ENCODE measurements at places on chromosomes 1 and 21.

GRCh38 chr1:88052167-88052566 lies 631.9 kb upstream of the PKN2 start:
- no peaks in the 10 kb centered on the region for H3K4me1 ChIP-seq
- no peak for DNase-seq
- no peaks in the 10 kb centered on the region for H3K27me3 ChIP-seq
- no peak overlapping the region for H3K27ac ChIP-seq
- H3K36me3 ChIP-seq, result no peaks in the 10 kb centered on the region
- H3K4me3 ChIP-seq, result no peak overlapping the region

DNA sequence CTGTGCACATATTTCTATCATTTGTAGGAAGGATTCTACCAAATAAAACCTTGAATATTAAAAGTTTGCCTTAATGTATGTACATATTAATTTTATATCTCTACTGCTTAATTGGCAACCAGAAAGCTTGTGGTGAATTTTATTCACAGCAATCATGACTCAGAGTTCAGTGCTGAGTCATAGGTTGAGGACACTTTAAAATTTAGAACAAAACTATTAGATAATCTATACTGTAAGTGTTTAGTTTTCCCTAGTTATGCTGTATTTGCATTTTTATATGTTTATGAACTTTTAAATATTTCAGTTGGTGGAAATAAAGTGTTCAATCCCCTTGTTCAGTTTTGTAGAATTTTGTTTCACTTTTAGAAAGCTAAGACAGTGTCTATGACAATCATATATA lies 841.5 kb downstream of the KCNT2 start:
- H3K4me1 ChIP-seq, result no peaks in the 10 kb centered on the region
- H3K27me3 ChIP-seq, result no peaks in the 10 kb centered on the region
- H3K4me3 ChIP-seq, result no peak overlapping the region
- no peaks in the 10 kb centered on the region for H3K36me3 ChIP-seq
- DNase-seq, result no peak
- H3K27ac ChIP-seq, result no peak overlapping the region

DNA sequence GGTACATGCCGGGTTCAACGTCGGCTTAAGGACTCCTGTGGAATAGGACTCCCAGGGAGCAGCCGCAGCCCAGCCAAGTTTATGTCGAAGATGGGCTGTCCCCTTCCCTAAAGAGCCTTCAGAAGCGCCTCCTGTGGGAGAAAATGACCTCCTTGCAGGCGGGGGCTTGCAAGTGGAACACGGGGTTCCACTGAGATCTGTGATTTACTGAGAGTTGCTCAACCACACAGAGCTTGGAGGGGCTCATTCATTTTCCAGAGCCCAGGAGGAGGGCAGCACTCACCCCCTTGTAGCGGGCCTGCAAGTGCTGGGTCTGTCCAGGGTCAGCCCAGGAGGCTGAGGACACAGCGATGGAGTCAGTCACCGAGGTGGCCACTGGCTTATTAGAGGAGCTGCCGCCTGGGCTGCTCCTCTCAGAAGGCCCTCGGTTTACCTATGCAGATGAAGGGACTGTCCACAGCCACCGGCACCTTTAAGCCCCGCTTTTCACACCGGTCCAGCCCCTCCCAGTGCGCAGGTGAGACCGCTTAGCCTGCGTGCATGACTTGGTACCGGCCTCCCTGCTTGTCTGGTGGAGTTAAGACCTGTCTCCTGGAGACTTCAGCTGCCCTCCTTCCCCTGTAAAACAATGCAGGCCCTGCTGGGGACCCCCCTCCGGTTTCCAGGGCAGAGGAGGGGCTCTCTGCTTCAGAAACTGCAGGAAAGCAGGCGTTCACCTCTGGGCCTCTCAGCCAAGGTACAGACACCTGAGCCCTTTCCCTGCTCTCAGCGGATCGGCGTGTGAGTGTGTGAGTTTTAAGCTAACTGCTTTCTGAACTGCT lies 57.5 kb downstream of the ATP5PO start:
- no peak overlapping the region for H3K4me3 ChIP-seq
- H3K27ac ChIP-seq, result no peak overlapping the region
- no peaks in the 10 kb centered on the region for H3K4me1 ChIP-seq
- no peak for DNase-seq
- no peaks in the 10 kb centered on the region for H3K27me3 ChIP-seq

DNA sequence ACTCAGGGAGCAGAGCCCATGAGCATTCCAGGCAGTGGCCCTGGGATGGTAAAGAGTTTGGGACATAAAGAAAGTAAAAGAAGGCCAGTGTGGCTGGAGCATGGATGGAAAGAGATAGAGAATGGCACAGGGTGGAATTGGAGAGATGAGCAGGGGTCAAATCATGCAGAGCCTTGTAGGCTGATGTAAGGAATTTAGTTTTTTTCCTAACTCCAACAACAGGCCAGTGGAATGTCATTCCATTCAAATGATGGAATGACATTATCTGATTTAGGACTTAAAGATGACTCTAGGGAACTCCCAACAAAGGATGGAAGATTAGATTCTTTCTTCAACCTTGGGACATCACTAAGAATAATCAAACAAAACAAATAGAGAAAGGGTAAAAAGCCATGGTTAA lies 12.8 kb upstream of the S100A2 start:
- H3K27ac ChIP-seq, result no peak overlapping the region
- no peaks in the 10 kb centered on the region for H3K27me3 ChIP-seq
- peaks cover 13% of the 10 kb centered on the region for H3K4me1 ChIP-seq
- no peak for DNase-seq

DNA sequence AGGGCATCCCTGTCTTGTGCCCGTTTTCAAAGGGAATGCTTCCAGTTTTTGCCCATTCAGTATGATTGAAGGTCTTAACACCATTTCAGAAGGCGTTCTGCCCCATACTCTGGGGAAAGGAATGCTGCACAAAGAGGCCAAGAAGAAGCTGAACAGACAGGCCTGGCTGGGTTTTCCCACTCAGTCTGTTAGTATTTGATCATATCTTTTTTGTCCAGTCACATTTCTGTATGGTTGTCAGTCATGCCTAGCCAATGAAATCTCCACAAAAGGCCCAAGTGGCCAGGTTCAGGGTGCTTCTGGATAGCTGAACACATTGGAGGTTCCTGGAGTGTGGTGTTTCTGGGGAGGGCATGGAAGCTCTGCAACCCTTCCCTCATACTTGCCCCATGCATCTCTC lies 72.1 kb downstream of the NEK7 start:
- H3K36me3 ChIP-seq, result no peaks in the 10 kb centered on the region
- H3K4me1 ChIP-seq, result no peaks in the 10 kb centered on the region
- H3K27ac ChIP-seq, result no peak overlapping the region
- no peak overlapping the region for H3K4me3 ChIP-seq

GRCh38 chr1:39269349-39269748 lies 64.9 kb downstream of the MACF1 start:
- H3K4me1 ChIP-seq, result peaks cover 29% of the 10 kb centered on the region
- DNase-seq, result no peak
- H3K27ac ChIP-seq, result no peak overlapping the region
- H3K4me3 ChIP-seq, result no peak overlapping the region

DNA sequence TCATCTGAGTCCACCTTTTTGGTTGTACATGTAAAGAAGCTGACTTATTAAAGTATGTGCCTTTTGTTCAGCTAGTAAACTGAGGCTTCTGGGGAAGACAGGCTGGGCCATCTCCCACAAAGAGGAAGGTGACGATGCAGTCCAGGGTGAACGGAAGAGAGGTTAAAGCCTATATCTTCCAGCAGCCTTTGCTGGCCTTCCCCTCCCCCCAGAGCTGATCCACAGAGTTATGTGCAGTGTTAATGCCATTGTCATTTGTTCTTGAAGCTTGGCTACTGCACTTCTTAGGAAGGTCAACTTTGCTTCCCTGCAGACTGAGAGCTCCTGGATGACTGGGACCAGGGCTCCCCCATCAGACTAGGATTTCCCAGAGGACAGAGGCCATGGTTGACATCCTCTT lies 2.2 kb downstream of the SLC30A2 start:
- peaks cover 8% of the 10 kb centered on the region for H3K4me1 ChIP-seq
- DNase-seq, result no peak
- H3K36me3 ChIP-seq, result no peaks in the 10 kb centered on the region
- H3K27me3 ChIP-seq, result peaks cover 21% of the 10 kb centered on the region
- H3K27ac ChIP-seq, result no peak overlapping the region

Measured in neuronal stem cell (in vitro differentiated cells).